ENCODE measurements at places on chromosomes 1 and 21.

DNA sequence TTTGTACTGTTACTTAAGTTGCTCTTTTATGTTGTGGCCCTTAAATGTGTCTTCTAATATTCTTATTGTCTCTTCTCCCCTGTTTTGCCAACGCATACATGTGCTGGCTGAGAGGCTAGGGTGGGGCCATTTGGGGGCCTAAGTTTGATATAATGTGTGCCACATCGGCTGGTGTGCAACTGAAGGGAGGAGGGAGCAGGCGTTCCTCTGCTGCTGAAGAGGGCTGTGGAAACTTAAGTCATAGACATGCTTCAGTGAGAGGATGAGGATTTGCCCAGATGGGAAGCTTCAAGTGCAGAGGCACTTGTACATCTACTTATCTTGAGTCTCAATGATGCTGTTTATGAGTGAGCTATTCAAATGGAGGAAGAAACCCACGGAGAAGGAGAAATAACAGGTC is 630.6 kb downstream of the LMO4 start:
- no peak overlapping the region for H3K27ac ChIP-seq
- H3K36me3 ChIP-seq: no peaks in the 10 kb centered on the region
- no peak overlapping the region for H3K4me3 ChIP-seq
- H3K4me1 ChIP-seq: no peaks in the 10 kb centered on the region

- peak; percentile 32 for DNase-seq
- no peak overlapping the region for H3K4me3 ChIP-seq
- H3K27ac ChIP-seq: no peak overlapping the region
- H3K36me3 ChIP-seq: peaks cover 36% of the 10 kb centered on the region
Observed at GRCh38 chr1:114428083-114428754, 82.8 kb downstream of the TRIM33 start.

DNA sequence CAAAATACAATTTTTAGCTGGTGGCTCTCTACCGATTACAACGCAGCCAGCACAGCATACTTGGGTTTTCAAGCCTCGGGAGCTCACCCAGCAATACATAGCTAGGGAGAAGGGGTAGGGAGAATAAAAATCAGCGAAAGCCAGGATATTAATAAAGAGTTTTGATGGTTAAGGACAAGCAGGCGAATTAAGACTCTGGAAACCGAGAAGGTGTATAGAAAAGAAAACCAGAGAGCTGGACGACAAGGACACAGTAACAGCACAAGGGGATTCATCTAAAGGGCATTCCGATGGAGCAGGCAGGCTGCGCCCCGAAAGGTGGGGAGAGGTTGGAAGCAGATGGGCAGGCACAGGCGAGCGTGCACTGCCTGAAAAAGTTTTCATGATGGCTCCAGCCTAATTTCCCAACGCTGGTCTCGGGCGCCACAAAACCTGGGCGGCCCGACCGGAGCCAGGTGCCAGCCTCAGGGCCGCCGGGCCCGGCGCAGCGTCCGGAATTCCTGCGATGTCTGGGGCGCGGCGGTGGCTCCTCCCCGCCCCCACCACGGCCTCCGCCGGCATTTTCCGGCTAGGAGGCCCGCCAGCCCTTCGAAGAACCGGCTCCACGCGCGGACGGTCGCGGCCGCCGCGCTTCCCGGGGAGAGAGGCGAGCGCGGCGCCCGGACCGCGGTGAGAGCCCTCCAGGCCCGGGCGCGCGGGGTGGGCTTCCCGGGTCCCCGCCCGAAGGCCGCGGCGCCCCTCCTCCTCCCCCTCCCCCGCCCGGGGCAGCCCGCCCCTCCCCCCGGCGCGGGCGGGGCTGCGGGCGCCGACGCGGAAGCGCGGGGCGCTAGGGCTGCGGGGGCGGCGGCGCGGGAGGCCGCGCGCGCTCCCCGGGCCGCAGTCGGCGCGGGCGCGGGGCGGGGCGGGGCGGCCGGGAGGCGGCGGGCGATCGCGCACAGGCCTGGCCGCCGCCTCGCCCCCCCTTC is 774 bp upstream of the DYRK1A start:
- peak overlapping the region; percentile 99 for H3K27ac ChIP-seq
- H3K27me3 ChIP-seq: no peaks in the 10 kb centered on the region
- peak overlapping the region; percentile 65 for H3K4me3 ChIP-seq
- peaks cover 18% of the 10 kb centered on the region for H3K4me1 ChIP-seq
- no peak for DNase-seq

- no peak for DNase-seq
- H3K27ac ChIP-seq: no peak overlapping the region
- no peak overlapping the region for H3K4me3 ChIP-seq
- H3K36me3 ChIP-seq: no peaks in the 10 kb centered on the region
- peaks cover 19% of the 10 kb centered on the region for H3K27me3 ChIP-seq
Observed at GRCh38 chr1:221739018-221739676, 2.7 kb downstream of the DUSP10 start.

- no peak overlapping the region for H3K4me3 ChIP-seq
- no peaks in the 10 kb centered on the region for H3K27me3 ChIP-seq
- H3K4me1 ChIP-seq: peaks cover 22% of the 10 kb centered on the region
- DNase-seq: no peak
Observed at GRCh38 chr1:153928245-153928644, 5.5 kb upstream of the GATAD2B start.

DNA sequence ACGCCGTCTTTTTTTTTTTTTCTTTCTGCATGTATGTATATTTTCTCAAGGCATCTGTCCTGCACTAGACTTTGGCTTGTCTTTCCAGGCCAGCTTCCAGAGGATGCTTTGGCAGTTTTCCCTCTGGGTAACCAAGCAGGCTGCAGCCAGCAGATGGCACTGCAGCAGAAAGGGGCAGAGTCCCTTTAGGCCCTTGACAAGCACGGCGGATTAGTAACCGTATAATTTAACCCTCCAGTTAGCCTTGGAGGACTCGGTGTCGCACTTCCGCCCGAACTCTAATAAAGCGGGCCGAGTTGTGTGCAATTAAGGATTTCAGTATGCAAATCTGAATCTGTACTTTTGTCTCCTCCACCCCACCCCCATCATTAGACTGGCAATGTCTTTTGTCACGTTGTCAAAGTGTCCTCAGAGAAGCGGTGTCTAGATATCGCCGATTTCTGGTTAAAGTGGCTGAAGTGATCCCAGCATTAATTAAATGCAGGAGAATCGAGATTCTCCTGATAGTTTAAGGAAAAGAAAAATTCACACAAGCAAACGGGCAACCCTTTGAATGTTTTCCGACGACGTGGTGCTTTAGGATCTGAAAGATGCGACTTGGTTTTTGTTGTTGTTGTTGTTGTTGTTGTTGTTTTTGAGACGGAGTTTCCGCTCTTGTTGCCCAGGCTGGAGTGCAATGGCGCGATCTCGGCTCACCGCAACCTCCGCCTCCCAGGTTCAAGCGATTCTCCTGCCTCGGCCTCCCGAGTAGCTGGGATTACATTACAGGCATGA is 1.1 kb upstream of the TMEM167B start:
- H3K36me3 ChIP-seq: peaks cover 16% of the 10 kb centered on the region
- H3K27me3 ChIP-seq: no peaks in the 10 kb centered on the region
- no peak overlapping the region for H3K27ac ChIP-seq
- no peak overlapping the region for H3K4me3 ChIP-seq

- no peak for DNase-seq
- no peak overlapping the region for H3K27ac ChIP-seq
- no peak overlapping the region for H3K4me3 ChIP-seq
Observed at GRCh38 chr1:227191607-227192006, 126.7 kb downstream of the CDC42BPA start.

- H3K27me3 ChIP-seq: no peaks in the 10 kb centered on the region
- no peak overlapping the region for H3K4me3 ChIP-seq
- DNase-seq: no peak
- no peak overlapping the region for H3K27ac ChIP-seq
Observed at GRCh38 chr1:31151402-31151801, 85.9 kb upstream of the PUM1 start.

- peaks cover 35% of the 10 kb centered on the region for H3K4me1 ChIP-seq
- H3K4me3 ChIP-seq: no peak overlapping the region
- H3K36me3 ChIP-seq: no peaks in the 10 kb centered on the region
- no peaks in the 10 kb centered on the region for H3K27me3 ChIP-seq
- no peak overlapping the region for H3K27ac ChIP-seq
Observed at GRCh38 chr1:155125511-155125945, 2.1 kb upstream of the EFNA1 start.

DNA sequence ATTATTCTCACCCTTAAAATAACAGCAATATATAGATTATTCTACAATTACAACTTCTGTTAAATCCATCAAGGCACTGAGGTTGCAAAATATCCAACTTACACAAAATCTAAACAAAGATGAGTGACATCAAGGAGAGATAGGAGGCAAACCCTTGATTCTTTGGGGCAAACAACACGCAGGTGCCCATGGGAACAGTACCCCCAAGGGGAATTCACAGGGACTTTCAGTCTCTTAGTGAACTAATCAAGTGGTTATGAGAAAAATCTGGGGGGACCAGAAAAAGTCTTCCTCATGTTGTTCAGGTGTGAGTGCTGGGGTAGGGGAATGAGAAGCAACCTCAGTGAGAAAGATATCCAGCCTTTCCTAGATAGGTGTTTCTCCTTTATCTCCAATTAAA is 1107.9 kb downstream of the PLA2G4A start:
- DNase-seq: no peak
- H3K27me3 ChIP-seq: no peaks in the 10 kb centered on the region
- no peak overlapping the region for H3K27ac ChIP-seq
- no peak overlapping the region for H3K4me3 ChIP-seq

DNA sequence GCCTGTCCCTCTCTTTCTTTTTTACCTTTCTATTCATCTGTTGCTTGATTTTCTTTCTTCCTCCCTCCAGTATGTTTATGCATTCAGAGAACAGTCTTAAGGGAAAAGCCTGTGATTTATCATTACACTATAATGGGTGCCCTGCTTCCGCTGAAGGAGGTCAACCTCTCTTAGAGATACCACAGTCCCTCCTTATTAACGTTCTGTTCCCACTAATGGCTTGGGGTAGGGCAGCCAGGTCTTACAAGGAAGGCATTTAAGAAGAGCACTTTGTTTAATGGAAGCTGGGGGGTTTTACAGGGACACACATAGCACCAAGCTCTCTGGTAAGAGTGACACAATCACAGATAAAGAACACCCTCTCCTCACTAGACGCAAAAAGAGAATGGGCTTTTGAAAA is 523.5 kb downstream of the NUF2 start:
- no peaks in the 10 kb centered on the region for H3K27me3 ChIP-seq
- no peak for DNase-seq
- no peak overlapping the region for H3K4me3 ChIP-seq
- H3K4me1 ChIP-seq: no peaks in the 10 kb centered on the region
- H3K36me3 ChIP-seq: no peaks in the 10 kb centered on the region
- no peak overlapping the region for H3K27ac ChIP-seq

- H3K36me3 ChIP-seq: no peaks in the 10 kb centered on the region
- peaks cover 3% of the 10 kb centered on the region for H3K4me1 ChIP-seq
- H3K4me3 ChIP-seq: no peak overlapping the region
- no peak overlapping the region for H3K27ac ChIP-seq
- no peak for DNase-seq
- H3K27me3 ChIP-seq: no peaks in the 10 kb centered on the region
Observed at GRCh38 chr1:183052861-183053260, 29.6 kb downstream of the LAMC1 start.

GRCh38 chr1:64653466-64653865 is 91.4 kb upstream of the RAVER2 start:
- H3K27ac ChIP-seq: no peak overlapping the region
- H3K27me3 ChIP-seq: no peaks in the 10 kb centered on the region
- peaks cover 43% of the 10 kb centered on the region for H3K36me3 ChIP-seq
- H3K4me3 ChIP-seq: no peak overlapping the region

DNA sequence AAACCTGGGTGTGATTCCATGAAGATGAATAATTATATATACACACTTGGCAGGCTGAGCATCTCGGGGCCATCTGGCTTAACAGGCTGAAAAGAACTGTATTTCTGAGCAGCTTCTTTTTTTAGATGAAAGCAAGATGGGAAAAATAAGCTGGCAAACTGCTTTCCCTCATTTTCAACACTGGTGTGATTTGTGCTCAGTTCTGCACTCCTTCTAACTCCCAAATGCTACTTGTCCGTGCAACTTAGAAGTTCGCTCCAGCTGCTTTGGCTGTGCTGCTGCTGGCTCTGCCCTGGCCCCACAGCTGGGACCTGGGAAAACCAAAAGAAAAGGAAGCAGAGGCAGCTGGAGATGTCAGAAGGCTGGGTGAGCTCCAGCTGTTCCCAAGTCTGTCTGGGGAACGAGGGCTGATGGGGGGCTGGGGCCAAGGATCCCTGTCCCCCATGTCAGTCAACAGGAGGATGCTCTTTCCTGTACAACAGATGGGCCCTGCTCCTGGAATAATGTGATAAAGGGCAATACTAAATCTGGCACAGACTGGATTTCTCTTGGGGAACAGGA is 44.9 kb downstream of the PAFAH2 start:
- no peak overlapping the region for H3K27ac ChIP-seq
- H3K4me3 ChIP-seq: no peak overlapping the region
- H3K27me3 ChIP-seq: no peaks in the 10 kb centered on the region
- H3K4me1 ChIP-seq: no peaks in the 10 kb centered on the region
- DNase-seq: no peak

DNA sequence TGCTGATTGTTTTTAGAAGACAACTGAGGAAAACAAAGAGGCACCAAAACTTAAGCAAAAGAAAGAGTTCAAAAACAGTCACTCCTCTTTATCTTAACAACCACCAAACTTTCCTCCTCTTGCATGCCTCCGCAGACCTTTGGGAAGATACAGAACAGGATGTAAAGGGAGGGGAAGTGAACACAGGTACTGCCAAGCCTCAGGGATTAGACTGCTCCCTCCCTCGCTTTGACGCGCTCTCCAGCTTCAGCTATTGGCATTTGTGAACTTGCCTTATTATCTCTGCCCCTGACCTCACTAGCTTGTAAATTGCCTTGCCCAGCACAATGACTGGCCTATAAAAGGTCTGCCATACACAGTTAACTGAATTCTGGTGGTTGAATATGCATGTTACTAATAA is 4.8 kb upstream of the SRP9 start:
- H3K4me3 ChIP-seq: no peak overlapping the region
- H3K27me3 ChIP-seq: no peaks in the 10 kb centered on the region
- no peaks in the 10 kb centered on the region for H3K36me3 ChIP-seq
- no peak for DNase-seq
- H3K27ac ChIP-seq: no peak overlapping the region

GRCh38 chr1:245325922-245326795 is 171.4 kb downstream of the KIF26B start:
- DNase-seq: no peak
- no peaks in the 10 kb centered on the region for H3K36me3 ChIP-seq
- no peak overlapping the region for H3K27ac ChIP-seq
- peaks cover 10% of the 10 kb centered on the region for H3K27me3 ChIP-seq
- no peaks in the 10 kb centered on the region for H3K4me1 ChIP-seq
- H3K4me3 ChIP-seq: no peak overlapping the region

DNA sequence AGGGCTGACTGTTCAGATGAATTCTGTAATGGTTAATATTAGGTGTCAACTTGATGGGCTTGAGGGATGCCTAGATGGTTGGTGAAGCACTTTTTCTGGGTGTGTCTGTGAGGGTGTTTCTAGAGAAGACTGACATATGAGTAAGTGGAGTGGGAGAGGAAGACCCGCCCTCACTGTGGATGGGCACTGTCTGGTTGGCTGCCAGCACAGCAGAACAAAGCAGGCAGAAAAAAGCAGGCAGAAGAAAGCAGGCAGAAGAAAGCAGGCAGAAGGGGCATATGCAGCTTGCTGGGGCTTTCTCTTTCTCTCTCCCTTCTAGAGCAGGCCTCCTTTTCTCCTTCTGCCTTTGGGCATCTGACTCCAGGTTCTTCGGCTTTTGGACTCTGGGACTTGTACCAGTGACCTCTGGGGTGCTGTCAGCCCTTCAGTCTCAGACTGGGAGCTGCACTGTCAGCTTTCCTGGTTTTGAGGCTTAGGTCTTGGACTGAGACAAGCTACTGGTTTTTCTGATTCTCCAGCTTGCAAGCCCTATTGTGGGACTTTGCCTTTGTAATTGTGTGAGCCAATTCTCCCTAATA is 42.9 kb upstream of the CD2 start:
- no peaks in the 10 kb centered on the region for H3K27me3 ChIP-seq
- DNase-seq: no peak
- peaks cover 13% of the 10 kb centered on the region for H3K4me1 ChIP-seq
- H3K4me3 ChIP-seq: no peak overlapping the region
- no peaks in the 10 kb centered on the region for H3K36me3 ChIP-seq
- H3K27ac ChIP-seq: no peak overlapping the region
